ENCODE measurements at places on chromosomes 11 and 22.

DNA sequence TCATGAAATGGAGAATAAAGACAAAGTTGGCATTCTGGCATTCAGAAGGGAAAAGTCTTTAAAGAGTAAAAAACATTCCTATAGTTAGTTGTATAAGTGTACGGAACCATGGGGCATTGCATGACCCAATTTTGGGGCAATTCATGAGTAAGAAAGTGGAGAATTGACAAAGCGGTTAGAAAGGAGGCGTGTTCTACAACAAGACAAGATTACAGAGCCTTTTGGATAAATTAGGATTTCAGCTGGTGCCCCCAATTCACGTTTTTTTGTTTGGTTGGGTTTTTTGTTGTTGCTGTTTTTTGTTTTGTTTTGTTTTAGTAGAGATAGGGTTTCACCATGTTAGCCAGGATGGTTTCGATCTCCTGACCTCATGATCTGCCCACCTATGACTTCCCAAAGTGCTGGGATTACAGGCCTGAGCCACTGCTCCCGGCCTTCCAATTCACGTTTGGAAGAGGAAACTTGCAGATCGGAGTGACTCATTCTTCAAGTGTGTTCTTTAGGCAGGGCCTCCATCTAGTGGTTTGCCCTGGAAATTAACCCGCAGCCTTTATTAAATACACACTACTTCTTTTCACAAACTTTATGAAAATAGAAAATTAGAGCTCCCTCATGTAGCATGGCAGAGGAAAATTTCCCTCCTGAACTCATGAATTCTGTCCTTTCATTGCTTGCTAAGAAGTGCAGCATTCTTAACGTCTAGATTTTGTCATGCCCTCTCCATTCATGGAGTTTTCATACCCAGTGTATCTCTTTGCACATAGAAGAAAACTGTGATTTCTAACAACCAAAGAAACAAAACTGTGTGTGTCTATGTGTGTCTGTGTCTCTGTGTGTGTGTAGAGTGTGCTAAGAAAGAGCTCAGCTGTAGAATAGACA lies 118.1 kb downstream of the BBOX1 start:
- DNase-seq = peak; percentile 83

GRCh38 chr11:3861683-3862082 lies 6.2 kb downstream of the STIM1 start:
- no peak for DNase-seq

DNA sequence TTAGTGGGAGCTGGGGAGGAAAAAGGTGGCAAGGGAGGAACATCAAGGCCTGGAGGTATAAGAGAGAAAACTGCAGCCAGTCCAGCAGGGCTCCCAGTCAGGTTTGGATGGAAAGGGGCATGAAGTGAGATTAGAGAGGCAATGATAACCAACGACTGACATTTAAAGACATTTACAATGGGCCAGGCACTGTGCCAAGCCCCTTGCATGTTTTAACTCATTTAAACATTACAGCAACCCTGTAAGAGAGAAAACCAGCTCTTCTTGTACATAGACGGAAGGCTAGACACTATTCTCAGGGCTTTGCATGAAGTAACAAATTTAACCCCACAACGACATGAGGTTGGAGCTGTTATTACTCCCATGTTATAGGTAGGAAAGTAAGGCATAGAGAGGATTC lies 32.1 kb upstream of the PAK1 start:
- DNase-seq = no peak

GRCh38 chr11:63805844-63806415 lies 7.3 kb upstream of the SPINDOC start:
- DNase-seq = peak; percentile 51

GRCh38 chr22:25626624-25626990 lies 62.1 kb downstream of the GRK3 start:
- no peak for DNase-seq

GRCh38 chr11:32829157-32829679 lies 509 bp upstream of the PRRG4 start:
- no peak for DNase-seq

DNA sequence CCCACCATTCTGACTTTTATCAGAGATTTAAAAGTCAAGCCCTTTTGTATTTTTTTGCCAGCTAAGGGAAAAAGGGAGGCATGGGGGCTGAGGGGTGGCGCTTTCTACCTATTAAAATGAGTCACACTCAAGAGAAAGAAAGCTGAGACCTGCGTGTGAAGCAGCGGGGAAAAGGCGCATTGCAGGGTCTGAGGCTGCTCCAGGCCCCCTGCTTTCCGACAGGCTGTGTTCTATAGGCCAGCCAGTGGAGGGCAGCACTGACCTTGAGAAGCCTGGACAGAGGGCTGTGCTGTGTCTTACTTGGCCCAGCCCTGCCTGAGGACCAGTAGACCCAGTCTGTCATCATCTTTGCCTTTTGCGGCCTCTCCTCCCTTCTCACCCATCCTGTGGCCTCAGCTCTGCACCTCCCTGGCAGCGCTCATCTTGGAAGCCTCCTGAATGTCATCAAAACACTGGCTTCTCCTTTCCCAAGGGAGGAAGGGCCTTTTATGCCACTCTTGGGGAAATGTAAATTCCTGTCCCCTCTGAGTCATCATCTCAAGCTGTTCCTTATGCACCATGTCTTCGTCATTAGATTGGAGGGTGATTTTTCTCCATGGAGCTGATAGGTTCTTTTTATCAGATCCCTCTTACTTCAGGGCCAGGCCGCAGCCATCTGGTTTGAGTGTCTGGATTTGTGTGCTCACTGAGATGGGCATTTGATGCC lies 12.6 kb upstream of the MAPK8IP1 start:
- peak; percentile 88 for DNase-seq

- DNase-seq = no peak
These were observed 34.5 kb upstream of the RTL6 start for GRCh38 chr22:44532552-44532951.

DNA sequence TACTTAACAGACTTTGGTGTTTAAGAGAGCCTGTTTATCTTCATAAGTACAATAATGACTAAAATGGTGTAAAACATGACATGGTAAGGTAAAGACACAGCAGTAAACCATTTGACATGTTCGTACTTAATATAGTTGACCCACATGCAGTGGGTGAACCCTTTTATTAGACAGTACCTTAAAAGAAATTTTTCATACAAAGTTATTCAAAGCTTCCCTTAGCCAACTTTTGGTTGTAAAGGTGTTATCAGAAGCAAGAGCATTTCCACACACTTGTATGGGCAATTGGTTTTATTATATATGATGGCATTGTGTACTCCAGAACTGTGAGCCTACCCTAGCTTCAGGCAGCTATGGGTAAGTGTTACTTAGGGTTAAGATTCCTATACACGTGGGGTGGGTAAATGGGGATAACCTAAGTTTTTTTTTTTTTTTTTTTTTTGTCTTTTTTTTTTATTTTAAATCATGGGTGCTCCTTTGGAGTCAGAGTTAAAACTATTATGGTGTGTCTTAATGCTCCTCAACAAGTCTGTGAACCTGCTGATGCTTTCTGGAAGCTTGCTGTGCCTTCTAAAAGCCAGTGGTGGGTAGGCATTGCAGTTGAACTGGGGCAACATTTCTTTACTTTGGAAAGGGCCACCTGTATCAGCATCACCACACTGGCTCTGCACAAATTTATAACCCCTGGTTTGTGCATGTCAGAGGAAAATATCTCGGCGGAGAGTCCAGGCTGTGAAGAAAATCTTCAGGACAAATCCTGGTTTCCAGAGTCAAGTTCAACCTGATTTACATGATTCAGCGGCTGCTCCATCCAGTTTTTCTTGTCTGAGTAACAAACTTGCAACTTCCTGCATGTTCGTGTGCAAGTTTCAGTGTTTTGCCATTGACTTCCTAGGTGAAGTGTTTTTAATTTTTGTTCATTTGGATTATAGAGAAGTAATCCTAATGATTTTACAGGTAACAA lies 3.3 kb downstream of the PCF11 start:
- peak; percentile 8 for DNase-seq

GRCh38 chr11:69575296-69576068 lies 65.5 kb upstream of the CCND1 start:
- no peak for DNase-seq

GRCh38 chr22:46084376-46084775 lies 66.0 kb upstream of the PPARA start:
- no peak for DNase-seq

- no peak for DNase-seq
These were observed 68.9 kb downstream of the C11orf65 start for GRCh38 chr11:108398439-108398838.

DNA sequence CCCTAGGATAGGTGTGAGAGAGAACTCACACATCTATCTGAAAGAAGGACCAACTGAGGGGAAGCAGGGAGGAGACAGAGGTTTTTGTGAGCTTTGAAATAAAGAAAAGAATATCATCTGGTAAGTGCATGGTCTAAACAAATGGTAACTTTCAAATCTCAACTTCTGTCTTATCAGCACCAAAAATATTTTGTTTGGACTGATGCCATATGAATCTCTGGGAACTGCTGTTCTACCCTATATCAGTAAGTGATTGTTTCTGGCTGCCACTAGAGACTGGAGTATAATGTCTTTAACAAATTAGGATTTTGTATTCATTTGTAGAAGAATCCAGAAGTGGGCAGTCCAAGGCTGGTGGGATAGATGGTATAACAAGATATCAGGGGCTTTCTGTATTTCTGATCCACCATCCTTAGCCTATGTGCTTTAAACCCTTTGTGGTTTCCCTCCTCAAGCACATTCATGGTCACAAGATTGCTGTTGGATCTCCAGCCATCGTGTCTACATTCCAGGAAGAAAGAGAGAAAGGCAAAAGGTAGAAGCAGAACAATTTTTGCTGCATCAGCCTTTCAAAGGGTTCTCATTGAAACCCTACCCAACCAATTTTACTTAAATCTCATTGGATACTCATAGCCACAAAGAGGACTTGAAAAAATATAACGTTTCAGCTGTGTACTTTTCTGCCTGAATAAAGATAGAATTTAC lies 4.7 kb downstream of the HEPHL1 start:
- peak; percentile 5 for DNase-seq

GRCh38 chr11:13117344-13117743 lies 108.2 kb downstream of the RASSF10 start:
- DNase-seq = no peak

GRCh38 chr11:927871-928270 lies 2.2 kb downstream of the AP2A2 start:
- DNase-seq = no peak

Measured in fibroblast of skin of scalp (primary cell).